ENCODE measurements at places on chromosomes 4 and X.

- DNase-seq: peak; percentile 39
Observed at GRCh38 chrX:53287493-53288138, 6.2 kb upstream of the IQSEC2 start.

GRCh38 chrX:69320116-69320515 is 154.9 kb upstream of the PJA1 start:
- no peak for DNase-seq

GRCh38 chr4:21012851-21013331 is 312.6 kb downstream of the PACRGL start:
- no peak for DNase-seq

DNA sequence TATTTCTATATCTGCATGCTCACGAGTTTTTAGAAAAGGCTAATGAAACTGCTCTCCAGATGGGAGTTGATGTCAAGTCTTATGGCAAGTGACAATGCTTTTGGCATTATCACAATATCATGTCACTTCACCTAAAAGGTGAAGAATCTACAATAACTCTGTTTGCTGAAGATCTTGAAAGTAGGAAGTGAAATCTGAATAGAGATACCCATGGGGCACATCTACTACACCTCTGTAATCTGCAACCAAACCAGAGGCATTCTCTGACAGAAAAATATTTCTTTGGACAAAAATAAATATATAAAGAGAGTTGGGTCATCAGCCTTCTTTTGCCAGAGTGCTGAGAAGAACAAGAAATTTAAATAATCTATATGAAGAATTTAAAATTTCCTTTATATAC is 3.9 kb upstream of the VAMP7 start:
- no peak for DNase-seq

- no peak for DNase-seq
Observed at GRCh38 chr4:26050212-26050643, 136.2 kb downstream of the SMIM20 start.
